ENCODE measurements at places on chromosomes 6 and 20.

- peaks cover 34% of the 10 kb centered on the region for H3K36me3 ChIP-seq
- H3K27me3 ChIP-seq, result no peaks in the 10 kb centered on the region
- no peak for DNase-seq
- no peaks in the 10 kb centered on the region for H3K4me1 ChIP-seq
- no peak overlapping the region for H3K4me3 ChIP-seq
- H3K27ac ChIP-seq, result no peak overlapping the region
These were observed 44.7 kb downstream of the DEK start for GRCh38 chr6:18219591-18219990.

- H3K4me1 ChIP-seq, result peaks cover 12% of the 10 kb centered on the region
- no peak overlapping the region for H3K27ac ChIP-seq
- H3K36me3 ChIP-seq, result no peaks in the 10 kb centered on the region
- no peaks in the 10 kb centered on the region for H3K27me3 ChIP-seq
- H3K4me3 ChIP-seq, result no peak overlapping the region
- no peak for DNase-seq
These were observed 96.6 kb upstream of the MAN1A1 start for GRCh38 chr6:119446115-119446554.

DNA sequence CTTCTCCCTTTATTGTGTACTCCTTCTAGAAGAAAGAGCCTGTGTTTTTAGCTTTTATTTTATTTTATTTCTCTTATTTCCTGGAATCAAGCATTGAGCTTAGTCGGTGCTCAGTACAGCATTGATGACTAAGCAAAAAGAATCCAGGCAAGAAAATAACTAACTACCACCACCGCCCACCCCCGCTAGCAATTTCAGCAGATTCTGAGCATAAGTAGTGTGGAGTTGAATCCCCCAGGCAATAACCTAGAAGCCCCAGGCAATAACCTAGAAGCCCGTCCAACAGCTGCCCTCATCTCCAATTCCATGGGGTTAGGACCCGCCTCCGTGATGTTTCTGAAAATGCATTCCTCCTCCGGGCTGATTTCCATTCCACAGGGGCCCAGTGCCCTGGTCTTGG is 258.0 kb upstream of the TAB2 start:
- no peak overlapping the region for H3K27ac ChIP-seq
- DNase-seq, result no peak
- H3K27me3 ChIP-seq, result no peaks in the 10 kb centered on the region
- no peak overlapping the region for H3K4me3 ChIP-seq
- peaks cover 21% of the 10 kb centered on the region for H3K4me1 ChIP-seq

- no peak for DNase-seq
- H3K36me3 ChIP-seq, result no peaks in the 10 kb centered on the region
- no peak overlapping the region for H3K27ac ChIP-seq
- H3K27me3 ChIP-seq, result peaks cover 75% of the 10 kb centered on the region
- no peaks in the 10 kb centered on the region for H3K4me1 ChIP-seq
These were observed 1.7 kb upstream of the PDE10A start for GRCh38 chr6:165664559-165665383.

DNA sequence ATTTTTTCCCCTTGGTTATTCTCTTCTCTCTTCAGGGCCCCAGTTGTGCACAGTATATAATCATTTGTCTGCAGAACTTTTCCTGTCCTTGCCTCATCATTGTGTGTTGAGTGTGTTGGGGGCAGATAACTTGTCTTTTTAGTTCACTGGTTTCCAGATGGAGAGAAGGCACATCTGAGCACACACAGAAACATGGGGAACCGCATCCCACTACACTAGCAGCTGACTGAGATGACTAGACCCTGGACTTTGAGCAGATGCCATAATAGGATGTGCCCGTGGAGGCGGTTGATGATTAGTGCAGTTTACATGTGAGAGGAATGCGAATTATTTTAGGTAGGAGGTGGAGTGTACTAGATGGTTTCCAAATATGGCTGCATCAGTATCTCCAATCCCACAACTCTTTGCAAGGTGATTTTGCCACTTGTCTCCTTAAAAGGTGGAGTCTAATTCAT is 26.5 kb upstream of the SH3BGRL2 start:
- no peaks in the 10 kb centered on the region for H3K36me3 ChIP-seq
- peak overlapping the region; percentile 13 for H3K27ac ChIP-seq
- peak; percentile 79 for DNase-seq
- H3K4me3 ChIP-seq, result no peak overlapping the region
- H3K4me1 ChIP-seq, result peaks cover 40% of the 10 kb centered on the region
